NCI-H187 treated with DMSO at 0.1 percent for 48 hours (cell line): ENCODE measurements at places on chromosomes 12 and 14.

DNA sequence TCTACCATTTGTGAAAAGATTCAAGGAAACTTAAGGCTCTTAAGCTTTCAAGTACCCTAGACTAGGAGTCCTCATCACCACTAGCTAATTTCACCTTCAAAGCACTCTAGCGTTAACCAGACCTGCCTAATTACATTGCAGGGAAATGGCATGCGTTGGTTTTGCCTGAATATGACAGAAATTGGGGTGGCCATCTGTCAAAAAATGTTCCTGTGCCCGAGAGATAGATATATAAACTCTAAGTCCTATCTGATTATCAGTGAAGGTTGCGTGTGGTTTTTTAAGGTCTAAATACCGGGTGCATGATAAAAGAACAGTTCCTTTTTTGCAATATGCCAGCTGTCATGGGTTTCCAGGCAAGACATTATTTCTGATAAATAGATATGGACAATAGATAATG, 48.3 kb downstream of the SPRING1 start:
- DNase-seq = no peak

GRCh38 chr14:51328064-51328771, 88.2 kb downstream of the TMX1 start:
- DNase-seq = no peak

DNA sequence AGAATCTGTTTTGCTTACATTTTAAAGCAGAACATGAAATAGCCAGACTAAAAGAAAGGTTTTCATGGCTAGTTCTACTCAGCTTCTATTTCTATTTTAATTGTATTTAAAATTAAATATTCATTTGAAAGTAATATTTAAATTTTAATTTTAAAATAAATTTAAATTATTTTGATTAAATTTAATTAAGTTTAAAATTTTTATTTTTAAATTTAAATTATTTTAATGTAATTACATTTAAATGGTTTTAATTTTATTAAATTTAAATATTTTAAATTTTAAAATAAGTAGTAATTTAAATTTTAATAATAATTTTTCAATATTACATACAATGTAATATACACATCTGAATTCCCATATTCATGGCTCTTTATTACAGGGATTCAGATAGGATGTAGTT, 17.3 kb upstream of the KCNK10 start:
- no peak for DNase-seq

- DNase-seq = no peak
Observed at GRCh38 chr14:71521238-71522135, 410.7 kb upstream of the RGS6 start.

- no peak for DNase-seq
Observed at GRCh38 chr14:100715332-100715731, 11.4 kb upstream of the DLK1 start.

- no peak for DNase-seq
Observed at GRCh38 chr14:55212634-55213033, 21.2 kb upstream of the DLGAP5 start.

DNA sequence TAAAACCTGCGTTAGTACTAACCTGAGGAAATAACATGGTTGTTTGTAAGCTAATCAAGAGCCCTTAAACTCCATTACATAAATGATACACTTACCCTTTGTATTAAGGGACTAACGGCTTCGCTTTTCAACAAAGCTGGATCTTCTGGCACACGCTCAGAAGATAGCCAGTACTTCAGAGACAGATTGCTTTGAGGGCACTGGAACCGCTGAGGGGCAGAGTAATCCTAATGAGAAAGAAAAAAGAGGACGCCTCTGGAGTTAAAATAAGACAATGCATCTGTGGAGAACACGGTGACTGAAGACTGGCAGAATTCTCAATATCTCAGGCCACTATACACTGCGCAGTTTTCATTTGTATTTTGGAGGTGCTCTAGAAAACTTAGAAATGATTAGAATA, 1.5 kb upstream of the KTN1 start:
- no peak for DNase-seq

GRCh38 chr14:32375663-32376062, 46.6 kb downstream of the AKAP6 start:
- no peak for DNase-seq

- no peak for DNase-seq
Observed at GRCh38 chr14:68148276-68148675, 328.7 kb downstream of the RAD51B start.

GRCh38 chr14:22479776-22480464, 109.1 kb downstream of the DAD1 start:
- DNase-seq = no peak

DNA sequence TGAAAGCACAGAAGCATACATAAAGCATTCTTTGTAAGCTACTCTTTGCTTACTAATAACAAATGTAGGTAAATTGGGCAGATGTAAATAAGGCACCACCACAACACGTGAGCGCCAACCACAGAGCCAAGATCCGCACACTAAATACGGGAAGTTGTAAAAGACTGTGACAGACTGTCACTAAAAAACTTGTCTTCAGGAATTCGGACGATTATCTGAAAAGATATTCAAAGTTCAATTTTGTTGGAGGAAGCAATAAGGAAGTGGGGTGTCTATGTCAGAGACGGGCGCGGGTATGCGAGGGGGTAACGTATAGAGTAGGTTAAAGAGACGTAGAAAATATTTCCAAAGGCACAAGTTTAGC, 1.5 kb upstream of the HSP90B1 start:
- no peak for DNase-seq

DNA sequence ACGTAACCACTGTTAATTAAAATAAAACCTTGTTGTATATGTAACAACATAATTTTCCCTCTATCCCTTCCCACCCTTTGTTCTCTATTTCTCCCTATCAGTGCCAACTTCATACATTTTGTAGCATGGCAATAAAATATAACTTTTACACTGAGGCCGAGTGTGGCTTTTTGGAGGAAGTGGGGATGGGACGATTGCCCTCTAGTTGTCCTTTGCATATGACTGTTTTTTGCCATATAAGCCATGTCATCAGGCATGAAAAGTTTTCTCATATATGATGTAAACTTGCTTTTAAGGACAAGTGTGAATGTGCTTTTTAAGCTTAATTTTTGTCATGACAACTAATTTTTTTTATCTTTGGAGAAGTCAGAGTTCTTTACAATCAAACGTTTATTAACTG, 6.2 kb upstream of the CCT2 start:
- no peak for DNase-seq

- no peak for DNase-seq
Observed at GRCh38 chr12:3523058-3523457, 32.1 kb downstream of the PRMT8 start.

DNA sequence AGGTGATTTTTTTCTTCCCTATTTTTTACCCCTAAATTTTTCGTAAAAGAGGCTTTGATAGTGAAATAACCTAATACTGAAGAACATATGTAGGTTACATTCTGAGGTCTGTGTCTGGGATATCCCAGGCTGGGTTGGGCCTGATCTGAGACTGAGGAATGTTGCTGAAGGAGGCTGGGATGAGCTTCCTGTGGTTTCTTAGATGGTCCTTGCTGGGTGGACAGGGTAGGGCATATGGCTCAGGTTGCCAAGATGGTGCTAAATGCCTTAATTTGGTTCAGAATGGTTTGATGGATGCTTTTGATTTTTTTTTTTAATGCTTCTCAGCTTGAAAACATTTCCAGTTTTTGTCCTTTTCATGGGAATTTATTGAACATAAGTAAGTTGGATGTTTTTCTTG, 124.6 kb upstream of the PMCH start:
- DNase-seq = no peak

DNA sequence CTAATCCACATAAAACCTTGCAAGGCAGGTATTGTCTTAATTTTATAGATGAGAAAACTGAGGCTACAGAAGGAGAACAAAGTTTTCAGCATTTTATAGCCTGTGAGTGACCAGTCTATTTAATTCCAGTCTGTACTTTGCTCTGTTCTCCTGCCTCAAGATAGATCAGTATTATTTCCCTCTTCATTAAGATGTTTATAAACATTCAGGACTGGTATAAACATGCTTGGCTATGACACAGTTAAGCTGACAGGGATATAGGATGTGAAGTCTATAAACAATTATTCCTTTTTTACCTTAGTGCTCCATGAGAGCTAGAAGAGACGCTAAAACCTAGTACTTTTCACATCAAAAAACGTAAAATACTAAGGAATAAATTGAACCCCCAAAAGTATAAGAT, 287.3 kb downstream of the RAD51B start:
- no peak for DNase-seq

GRCh38 chr14:100778951-100779690, 46.8 kb upstream of the MEG3 start:
- no peak for DNase-seq

- DNase-seq = no peak
Observed at GRCh38 chr12:62372825-62373224, 93.8 kb upstream of the MON2 start.

DNA sequence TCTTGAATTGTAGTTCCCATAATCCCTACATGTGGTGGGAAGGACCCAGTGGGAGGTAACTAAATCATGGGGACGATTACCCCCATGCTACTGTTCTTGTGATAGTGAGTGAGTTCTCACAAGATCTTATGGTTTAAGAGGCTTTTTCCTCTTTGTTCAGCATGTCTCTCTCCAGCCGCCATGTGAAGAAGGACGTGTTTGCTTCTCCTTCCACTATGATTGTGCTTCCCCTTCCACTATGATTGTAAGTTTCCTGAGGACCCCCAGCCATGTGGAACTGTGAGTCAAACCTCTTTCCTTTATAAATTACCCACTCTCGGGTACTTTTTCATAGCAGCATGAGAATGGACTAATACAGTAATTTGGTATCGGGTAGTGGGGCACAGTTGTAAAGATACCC, 97.3 kb downstream of the PPP1R12A start:
- no peak for DNase-seq

DNA sequence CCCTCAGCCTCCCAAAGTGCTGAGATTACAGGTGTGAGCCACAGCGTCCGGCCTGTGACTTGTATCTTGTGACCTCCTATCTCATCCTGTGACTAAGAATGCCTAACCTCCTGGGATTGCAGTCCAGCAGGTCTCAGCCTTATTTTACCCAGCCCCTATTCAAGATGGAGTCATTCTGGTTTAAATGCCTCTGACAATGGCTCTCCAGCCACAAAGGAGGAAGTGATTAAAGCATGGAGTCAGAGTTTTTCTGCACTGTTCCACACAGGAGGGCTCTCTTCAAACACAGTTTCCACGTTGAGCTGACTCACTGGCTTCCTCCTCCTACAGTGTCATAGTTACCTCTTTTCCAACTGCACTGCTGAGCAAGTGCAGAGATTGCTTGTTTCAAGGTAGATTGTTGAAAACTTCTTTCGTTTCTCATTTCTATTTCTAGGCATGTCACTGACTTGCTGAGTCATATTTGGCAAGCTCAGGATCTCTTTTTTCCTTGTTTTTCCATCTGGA, 383.8 kb downstream of the PCNX1 start:
- DNase-seq = no peak

- DNase-seq = no peak
Observed at GRCh38 chr12:18461758-18462157, 200.4 kb downstream of the PIK3C2G start.

GRCh38 chr12:11705010-11705409, 55.5 kb downstream of the ETV6 start:
- no peak for DNase-seq

- no peak for DNase-seq
Observed at GRCh38 chr14:106875503-106875902, 1349.1 kb downstream of the TMEM121 start.

DNA sequence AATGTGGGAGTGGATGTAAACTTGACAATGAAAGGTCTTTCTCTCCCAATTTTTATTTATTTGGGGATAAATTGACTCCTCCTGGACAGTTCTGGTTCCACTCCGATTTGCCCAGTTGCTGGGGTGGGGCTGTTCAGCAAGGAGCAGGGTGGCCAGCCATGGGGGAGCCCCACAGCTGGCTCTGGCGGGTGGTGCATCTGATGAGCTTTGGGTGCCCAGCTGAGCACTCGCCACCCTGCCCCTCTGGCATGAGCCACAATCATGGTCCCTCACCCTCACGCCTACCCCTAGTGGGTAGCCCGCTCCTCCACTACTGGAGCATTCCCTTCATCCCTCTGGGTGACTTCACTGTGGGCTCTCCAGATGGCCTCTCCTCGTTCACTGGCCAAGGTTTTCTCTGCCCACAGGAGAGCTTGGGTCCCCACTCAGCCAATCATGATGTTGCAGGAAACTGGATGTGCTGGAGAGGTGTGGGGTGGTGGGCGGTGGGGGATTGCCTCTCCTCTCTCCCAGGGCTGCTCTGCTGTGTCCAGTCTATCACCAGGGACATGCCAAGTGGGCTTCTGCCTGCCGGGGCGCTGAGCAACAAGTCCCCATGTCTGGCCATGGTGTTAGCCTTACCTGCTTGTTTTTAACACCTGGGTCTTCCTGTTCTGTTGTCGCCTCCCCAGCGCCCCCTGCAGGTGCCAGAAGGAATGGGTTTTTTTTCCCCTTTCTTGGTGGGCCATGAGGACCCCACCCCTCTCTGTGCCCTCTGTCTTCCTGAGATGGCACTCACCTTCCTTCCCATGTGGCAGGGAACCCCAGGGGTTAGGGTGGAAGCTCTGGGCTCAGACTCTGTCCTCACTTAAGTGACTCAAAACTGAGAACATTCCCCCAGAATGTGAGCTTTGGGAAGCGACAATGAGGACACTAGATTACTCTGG, 3.4 kb downstream of the CYP46A1 start:
- DNase-seq = no peak

DNA sequence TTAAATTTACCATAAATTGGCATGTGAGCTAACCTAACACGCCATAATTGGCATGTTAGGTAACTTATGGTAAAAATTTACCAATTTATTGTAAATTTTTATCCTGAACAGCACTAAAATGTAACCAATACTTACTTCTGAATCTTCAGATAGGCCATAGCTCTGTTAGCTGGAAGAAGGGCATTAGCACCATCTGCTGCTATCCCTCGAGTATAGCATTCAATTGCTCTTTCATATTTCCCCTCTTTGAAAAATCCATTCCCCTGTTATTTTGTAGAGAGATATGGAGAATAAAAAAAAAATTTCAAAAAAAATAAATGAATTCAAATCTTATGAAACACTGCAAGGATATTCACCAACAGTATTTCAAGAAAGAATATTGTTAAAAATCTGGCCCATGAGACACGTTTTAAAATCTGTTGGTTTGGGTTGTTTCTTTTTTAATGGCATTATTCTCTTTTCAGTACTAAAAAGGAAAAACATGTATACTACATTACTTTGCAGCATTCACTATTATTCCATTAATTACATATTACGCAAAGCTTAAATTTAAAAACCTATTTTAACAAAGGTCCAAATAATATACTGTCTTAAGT, 19.1 kb downstream of the RPAP3 start:
- no peak for DNase-seq

DNA sequence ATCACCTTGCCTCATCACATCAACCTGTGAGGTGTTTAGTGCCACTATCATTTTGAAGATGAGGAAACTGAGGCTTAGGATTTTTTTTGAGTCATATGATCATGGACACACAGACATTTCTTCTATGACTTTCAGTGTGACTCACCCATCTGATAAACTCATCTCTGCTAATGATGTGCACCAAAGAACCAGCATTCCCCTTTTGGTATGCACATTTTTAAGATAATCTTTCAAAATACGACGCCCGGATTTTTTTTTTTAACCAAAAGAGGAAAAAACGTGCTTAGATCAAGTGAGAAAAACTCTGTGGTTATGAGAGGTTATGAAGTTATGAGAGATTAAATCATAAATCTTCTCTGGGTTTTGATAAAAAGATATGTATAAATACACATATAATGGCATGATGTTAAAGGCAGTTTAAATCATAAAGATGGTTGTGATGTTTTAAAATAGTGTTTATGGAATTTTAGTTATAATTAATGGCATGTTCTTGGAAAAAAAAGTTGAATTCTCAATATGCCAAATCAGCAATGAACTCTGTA, 948.1 kb downstream of the TMTC2 start:
- no peak for DNase-seq

GRCh38 chr14:75295491-75296345, 17.1 kb downstream of the FOS start:
- no peak for DNase-seq

GRCh38 chr12:54448344-54448743, 25.1 kb downstream of the GTSF1 start:
- DNase-seq = no peak
